Subcutaneous adipose tissue (tissue), 4 donors: ENCODE measurements at places on chromosomes 11 and 22. TPM values are rescaled to one million over a fixed set of nuclear protein-coding genes. Genes with fewer than 3 reads are reported as not detected.

The IL17REL gene
- not detected for total RNA-seq

The PRR33 gene
- total RNA-seq, result not detected

The MRPL40 gene
- 21.8 TPM for total RNA-seq

The CLDN5 gene
- 111 TPM for total RNA-seq

The LRRN4CL gene
- 33.0 TPM for total RNA-seq

The SOX6 gene
- 8.3 TPM for total RNA-seq
